Cerebellum (tissue), 4 donors: ENCODE measurements at places on chromosomes 5 and 9. TPM values are rescaled to one million over a fixed set of nuclear protein-coding genes. Genes with fewer than 3 reads are reported as not detected.

DNA sequence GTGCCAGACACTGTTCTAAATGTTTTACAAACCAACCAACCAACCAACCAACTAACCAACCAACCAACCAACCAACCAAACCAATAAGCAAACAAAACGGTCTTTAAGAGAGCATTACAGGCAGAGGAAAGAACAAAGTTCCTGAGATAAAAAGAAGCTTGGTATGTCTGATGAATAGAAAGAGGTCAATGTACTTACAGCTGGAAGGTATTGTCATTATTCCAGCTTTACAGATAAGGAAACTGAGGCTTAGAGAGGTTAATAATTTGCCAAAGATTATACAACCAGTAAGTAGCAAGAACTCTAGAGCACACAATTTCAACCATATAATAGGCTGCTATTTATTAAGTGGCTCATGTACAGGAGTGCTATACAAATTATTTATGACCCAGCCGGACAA is 29.6 kb downstream of the C9orf57 start:
- no peak for DNase-seq

DNA sequence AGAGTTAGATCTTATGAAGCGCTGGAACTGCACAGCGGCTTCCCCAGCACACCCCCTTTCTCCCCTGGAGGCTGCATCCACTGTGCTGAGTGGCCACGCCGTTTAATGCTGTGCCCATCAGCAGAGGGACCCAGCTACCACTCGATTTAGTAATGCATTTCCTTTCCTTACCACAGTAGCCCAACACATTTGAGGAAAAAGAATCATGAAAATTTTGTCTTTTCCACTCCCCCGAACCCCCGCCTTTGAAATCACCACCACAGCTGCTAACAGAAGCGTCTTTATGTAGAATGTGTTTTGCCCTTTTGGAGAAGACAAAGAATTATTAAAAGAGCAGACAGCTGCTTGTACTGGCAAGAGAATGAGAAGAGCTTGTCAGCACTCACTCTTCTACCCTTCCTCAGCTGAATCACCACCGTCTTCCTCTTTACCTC is 73.2 kb downstream of the ACER2 start:
- DNase-seq, result no peak

DNA sequence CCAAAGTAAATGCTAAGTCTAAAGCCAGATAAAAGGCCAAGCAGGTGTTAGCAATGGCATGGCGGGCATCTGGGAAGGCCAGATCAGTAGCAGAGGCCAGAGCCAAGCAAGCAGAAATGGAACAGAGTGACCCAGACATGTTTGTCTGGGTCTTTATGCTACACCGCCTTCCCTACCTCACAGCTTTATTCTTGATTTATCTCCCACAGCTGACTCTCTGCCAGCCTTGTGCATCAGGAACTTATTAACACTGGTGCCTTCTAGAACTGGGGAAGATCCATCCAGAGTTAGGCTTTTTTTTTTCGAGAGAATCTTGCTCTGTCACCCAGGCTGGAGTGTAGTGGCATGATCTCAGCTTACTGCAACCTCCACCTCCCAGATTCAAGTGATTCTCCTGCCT is 112.5 kb upstream of the SLC44A1 start:
- no peak for DNase-seq

DNA sequence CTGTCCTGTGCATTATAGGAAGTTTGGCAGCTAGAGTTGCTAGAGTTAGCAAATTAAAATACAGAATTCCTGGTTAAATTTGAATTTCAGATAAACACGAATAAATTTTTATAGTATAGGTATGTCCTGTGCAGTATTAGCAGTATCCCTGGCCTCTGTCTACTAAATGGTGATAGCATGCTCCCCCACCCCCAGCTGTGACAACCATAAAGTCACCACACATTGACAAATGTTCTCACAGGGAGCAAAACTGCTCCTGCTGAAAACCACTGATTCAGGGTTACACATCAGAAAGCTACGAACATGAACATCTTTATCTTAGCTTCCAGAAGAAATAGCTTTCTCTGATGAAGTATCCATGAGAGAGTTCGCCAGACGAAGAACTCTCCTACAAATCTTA is 91.8 kb upstream of the CCDC112 start:
- no peak for DNase-seq

- no peak for DNase-seq
Observed at GRCh38 chr5:149728303-149728702, 1.8 kb upstream of the PPARGC1B start.

DNA sequence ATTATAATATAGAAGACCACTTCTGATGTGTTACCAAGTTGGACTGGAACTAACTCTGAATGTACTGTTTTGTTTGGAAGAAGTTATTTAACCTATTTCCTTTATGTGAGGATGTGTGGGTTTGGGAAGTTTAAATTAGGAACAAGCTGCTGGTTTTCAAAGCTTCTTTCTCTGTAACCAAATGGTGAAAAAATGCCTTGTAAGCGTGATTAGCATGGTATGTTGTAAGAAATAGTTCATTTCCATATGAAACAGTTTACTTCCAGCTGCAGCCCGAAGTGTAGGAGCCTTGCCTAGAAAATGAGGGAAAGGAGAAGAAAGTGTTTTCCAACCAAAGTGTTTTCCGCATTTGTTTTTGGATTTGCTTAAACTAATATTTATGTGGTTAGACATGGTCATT is 36.0 kb downstream of the TTC1 start:
- DNase-seq, result no peak

DNA sequence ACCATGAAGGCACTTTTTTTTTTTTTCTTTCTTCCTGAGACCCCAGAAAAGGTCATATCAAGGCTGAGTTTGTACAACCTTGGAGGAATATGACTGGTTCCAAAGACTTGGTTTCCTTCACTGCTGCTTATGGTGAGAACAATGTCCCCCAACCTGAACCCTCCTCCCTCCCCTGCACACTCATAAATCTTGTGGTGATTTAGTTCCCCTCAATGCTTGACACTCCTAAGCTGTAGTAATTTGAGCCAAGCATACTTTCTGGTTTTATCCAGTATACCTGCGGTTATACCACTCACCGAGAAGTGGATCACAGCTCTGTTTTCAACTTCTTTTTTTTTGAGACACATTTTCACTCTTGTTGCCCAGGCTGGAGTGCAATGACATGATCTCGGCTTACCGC is 149.9 kb upstream of the KLF4 start:
- no peak for DNase-seq

- DNase-seq, result no peak
Observed at GRCh38 chr5:2750758-2751464, 566 bp downstream of the IRX2 start.

The PCDHGA6 gene
- total RNA-seq, result 23.6 TPM

The EPB41L4A gene
- total RNA-seq, result 130 TPM
